NCI-H1048 (cell line): ENCODE measurements at places on chromosomes 5 and 9.

GRCh38 chr9:137307255-137308056, 5.4 kb upstream of the NRARP start:
- no peak for DNase-seq

DNA sequence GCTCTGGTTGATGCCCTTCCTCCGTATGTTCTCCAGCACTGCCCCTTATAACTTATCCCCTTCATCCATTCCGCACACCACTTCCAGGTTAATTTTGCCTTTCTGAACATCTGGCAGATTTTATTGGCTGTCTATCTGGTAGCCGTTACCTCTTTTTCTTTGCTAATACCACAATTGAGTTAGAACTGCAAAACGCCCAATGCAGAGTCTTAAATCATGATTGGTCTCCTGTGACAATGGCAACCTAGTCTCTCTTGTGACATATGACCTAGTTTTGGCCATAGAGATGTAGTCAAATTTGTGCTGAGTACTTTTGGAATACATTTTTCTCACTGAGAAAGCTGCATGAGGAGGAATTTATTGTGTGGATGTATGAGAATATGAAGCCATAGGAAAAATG, 365.7 kb upstream of the PRR16 start:
- DNase-seq = no peak

GRCh38 chr9:91273853-91274552, 87.7 kb downstream of the AUH start:
- DNase-seq = no peak

- DNase-seq = no peak
Observed at GRCh38 chr9:75369989-75370388, 281.7 kb downstream of the OSTF1 start.
